Naive thymus-derived CD4-positive, alpha-beta T cell (primary cell): ENCODE measurements at places on chromosomes 6 and 20. TPM values are rescaled to one million over a fixed set of nuclear protein-coding genes. Genes with fewer than 3 reads are reported as not detected.

DNA sequence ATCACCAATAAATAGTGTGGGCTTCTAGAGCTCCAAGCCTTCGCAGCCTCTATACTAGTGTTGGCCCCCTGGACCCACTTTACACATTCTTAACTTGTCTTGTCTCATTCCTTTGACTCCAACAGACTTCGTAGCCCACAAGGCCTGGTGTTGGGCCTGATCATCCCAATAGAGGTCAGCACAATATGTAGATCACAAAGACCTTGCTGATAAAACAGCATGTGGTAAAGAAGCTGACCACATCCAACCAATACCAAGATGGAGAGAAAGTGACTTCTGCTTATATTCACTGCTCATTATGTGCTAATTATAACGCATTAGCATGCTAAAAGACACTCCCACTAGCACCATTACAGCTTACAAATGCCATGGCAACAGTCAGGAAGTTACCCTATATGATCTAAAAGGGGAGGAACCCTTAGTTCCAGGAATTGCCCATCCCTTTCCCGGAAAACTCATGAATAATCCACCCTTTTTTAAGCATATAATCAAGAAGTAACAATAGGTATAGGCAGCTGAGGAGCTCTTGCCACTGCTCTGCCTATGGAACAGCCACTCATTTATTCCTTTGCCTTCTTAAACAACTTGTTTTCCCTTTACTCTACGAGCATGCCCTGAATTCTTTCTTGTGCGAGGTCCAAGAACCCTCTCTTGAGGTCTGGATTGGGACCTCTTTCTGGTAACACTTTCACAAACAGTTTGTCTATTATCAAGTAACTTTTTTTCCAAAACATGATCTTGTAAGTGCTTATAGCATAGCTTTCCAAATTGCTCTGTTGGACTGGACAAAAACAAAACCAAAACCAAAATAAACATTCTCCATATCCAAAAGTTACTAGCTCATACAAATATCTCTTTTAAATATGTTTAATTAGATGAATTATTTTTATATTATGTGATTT lies 54.6 kb upstream of the ECHDC1 start:
- no peak for DNase-seq

DNA sequence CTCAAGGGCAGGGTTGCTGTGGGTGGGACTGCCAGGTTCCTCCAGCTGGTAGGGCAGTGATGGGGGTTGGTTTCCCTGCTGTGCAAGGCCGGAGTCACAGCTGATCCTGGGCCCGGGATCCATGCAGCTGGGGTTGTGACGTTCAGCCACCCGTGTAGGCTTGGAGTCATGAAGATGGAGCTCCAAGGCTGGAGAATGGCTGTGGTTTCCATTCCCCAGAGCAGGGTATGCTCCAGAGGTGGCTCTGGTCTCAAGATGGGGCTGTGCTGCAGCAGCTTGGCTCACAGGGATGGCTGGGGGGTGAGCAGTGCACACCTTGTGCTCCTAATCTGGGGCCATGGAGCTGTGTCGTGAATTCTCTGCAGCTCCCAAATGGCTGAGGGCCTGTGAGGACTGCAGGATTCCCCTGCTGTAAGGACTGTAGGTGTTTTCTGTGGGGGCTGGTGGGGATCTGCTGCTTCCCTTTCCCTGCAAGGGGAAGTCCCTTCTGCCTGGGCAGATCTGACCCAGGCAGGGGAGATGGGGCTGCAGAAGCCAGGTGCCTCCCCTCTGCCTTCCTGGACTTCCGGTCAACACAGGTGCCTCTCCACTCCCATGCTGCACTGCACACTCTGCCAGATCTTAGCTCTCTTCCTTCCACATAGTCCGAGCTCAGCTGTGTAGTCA lies 15.9 kb downstream of the KIF25 start:
- DNase-seq = no peak

DNA sequence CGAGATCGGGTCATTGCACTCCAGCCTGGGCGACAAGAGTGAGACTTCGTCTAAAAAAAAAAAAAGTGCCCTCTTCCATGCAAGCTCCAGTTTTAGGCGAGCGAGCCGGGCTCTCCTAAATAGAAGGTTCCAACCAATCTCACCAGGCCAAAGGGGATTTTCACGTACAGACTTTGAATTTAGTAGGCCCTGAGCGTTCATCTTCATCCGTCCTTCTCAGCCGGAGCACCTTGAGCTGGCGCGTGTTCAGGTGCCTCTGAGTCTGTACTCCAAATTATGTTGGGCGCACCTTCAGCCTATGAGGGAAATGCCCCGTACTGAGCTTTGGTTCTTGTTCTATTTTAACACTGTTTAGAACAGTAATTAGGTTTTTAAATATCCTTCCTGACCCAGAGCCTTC lies 817 bp upstream of the TAP2 start:
- no peak for DNase-seq

JPH2 gene
- not detected for total RNA-seq

ABHD16B gene
- not detected for total RNA-seq
